ENCODE measurements at places on chromosomes 13 and 19.

DNA sequence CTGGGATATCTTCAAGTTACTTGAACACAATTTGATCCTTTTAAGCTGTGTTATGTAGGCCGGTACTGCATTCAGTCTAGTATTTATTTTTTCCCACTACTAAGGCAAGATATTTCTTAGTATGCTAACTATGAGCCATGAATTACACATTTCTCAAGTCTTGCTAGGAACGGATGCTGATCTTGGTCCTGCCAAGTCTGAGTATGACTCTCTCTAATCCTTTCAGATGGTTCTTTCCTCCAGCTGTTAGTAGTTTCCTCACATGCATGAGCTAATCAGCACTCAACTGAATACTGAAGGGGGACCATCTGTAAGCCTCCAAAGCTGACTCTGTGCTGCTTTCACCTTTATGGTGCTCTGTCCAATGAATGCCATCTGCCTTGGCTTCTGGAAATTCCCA lies 460.3 kb downstream of the KCTD12 start:
- DNase-seq, result no peak

GRCh38 chr13:62046512-62046911 lies 630.9 kb upstream of the PCDH20 start:
- DNase-seq, result no peak

- DNase-seq, result no peak
Observed at GRCh38 chr19:45400192-45400591, 4.7 kb downstream of the PPP1R13L start.

GRCh38 chr19:29634423-29635130 lies 28.5 kb downstream of the POP4 start:
- DNase-seq, result no peak

DNA sequence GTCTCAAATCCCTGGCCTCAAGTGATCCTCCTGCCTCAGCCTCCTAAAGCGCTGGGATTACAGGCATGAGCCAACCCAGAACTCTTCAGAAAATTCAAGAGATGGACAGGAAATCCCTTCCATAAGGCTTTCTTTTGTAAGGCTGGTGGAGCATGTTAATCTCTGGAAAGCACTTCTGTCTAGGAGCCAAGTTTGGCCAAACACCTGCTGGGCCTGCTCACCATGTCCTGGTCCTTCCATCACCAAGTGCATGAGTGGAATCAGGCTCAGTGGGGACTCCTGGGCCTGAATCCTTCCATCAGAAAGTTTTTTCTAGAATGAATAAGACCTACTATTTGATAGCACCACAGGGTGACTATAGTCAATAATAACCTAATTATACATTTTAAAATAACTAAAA lies 148.0 kb downstream of the DCLK1 start:
- DNase-seq, result no peak

GRCh38 chr13:51324714-51325420 lies 14.6 kb upstream of the SERPINE3 start:
- no peak for DNase-seq

GRCh38 chr13:59538512-59538911 lies 625.2 kb downstream of the DIAPH3 start:
- DNase-seq, result no peak

- no peak for DNase-seq
Observed at GRCh38 chr19:17686023-17686521, 2.1 kb downstream of the UNC13A start.

DNA sequence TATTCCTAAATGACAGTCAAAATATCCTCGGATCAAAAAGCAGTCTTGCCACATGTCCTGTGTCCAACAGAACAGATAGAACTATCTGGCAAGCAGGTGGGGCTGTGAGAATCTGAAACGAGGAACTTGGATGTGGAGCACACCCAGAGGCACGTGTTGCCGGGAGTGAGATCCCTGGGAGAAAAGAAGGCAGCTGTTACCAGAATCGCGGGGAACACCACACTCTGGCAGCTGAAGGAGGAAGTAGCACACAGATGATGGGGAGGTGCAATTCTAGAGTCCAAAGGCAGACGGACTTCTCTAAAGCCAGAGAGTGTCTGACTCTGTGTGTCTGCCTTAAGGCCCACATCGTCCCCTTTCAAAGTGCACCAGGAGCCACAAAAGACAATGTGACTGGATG lies 22.3 kb downstream of the SLC7A1 start:
- DNase-seq, result no peak

- DNase-seq, result no peak
Observed at GRCh38 chr13:18949489-18949761, 232.2 kb downstream of the TUBA3C start.

GRCh38 chr13:96181911-96182310 lies 92.0 kb downstream of the HS6ST3 start:
- no peak for DNase-seq

- no peak for DNase-seq
Observed at GRCh38 chr13:94312511-94313216, 166.8 kb downstream of the DCT start.

- no peak for DNase-seq
Observed at GRCh38 chr13:35723053-35723461, 246.6 kb upstream of the MAB21L1 start.

DNA sequence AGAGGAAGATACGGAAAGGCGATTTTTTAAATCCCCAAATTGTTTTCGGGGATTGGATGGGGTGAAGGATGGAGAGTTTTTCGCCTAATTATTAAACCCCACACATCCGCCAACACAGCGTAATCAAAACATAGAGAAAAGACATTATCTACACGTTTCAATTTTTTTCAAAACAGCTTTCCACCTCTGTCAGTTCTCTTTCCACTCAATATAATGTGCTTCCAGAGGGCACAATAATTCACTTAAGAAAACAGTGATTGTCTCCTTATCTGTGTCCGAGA lies 435 bp upstream of the OBI1 start:
- no peak for DNase-seq

GRCh38 chr13:111917086-111917485 lies 149.9 kb upstream of the SOX1 start:
- no peak for DNase-seq

DNA sequence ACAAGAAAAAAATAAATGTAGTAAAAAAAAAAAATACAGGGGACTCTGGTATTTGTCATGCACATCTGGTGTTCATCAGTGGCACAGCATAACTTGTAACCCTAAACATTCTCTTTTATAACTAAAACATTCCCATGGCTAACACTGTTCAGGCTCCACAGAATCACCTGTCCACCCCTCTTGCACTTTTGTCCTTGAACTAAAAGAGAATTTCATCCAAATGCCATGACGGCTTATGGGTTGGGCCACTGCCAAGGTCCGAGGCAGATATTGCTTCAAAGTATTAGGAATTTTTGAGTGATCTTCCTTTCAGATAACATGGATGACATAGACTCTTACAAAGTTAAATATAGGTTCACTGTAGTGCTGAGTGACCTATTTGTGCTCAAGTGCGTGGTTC lies 25.7 kb upstream of the SERP2 start:
- DNase-seq, result no peak

- no peak for DNase-seq
Observed at GRCh38 chr13:20815464-20815863, 41.7 kb upstream of the EEF1AKMT1 start.

DNA sequence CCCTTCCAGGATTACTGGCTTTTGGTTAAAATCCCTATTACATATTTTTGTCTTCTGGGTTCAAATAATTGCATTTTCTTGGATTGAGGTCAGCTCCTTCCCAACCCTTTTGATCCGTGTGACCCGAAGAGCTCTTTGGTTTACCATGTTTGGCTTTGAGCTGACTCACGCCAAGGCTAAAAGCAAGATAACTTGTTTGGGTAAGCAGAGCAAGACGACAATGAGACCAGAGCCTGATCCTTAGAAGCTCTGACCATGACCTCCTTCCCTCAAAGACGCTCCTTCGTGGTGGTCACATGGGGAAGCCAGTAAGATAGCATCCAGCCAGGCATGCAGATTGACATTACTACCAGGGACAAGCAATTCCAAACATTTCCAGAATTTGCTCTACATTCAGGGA lies 153.8 kb downstream of the DCT start:
- DNase-seq, result no peak

DNA sequence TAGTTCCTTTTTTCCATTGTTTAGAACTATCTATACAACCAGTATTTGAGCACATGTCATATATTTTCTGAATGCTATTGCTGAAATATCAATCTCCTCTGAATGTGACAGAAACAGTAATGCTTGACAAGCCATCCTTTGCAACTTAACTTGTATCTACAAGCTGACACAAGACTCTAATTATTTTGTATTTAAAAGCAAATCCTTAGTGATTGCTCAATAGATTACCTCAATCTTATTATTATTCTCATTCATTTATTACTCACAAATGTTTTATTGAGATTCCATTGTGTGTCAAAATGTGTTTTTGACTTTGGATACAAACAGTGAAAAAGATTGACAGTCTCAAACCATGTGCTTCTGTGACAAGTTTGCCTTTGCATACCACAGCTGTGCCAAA lies 787.8 kb upstream of the PRR20A start:
- no peak for DNase-seq

DNA sequence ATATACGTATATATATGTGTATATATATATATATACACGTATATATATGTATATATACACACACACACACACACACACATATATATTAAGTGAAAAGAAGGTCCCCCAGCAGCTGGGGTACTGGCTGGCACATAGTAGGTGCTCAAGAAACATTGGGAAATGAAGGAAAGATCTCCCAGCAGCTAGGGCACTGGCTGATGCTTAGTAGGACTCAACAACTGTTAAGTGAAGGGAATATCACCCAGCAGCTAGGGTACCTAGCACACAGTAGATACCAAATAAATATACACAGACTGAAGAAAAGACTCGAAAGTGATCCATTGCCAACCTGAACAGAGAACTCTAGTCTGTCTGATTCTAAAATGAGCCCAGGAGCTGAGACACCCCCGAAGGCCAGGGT lies 12.2 kb downstream of the PODNL1 start:
- DNase-seq, result no peak

DNA sequence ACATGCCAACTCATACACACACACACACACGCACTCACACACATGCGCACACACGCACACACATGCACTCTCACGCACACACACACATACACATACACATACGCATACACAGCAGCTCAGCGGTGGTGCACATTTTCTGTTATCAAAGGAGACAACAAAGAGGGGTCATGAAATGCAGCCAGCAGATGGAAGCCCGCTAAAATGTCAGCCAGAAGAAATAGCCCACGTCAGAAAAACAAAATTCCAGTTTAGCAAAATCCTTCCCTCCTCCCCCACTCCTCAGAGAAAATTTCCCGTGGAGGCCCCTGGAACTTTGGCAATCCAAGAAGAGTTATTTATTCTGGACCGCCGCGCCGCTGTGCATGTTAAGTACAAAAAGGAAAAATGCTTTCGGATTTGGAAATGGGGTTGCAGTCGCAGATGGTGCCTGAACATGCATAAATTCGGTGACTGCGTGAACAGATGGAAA lies 114.6 kb upstream of the VSTM2B start:
- no peak for DNase-seq

DNA sequence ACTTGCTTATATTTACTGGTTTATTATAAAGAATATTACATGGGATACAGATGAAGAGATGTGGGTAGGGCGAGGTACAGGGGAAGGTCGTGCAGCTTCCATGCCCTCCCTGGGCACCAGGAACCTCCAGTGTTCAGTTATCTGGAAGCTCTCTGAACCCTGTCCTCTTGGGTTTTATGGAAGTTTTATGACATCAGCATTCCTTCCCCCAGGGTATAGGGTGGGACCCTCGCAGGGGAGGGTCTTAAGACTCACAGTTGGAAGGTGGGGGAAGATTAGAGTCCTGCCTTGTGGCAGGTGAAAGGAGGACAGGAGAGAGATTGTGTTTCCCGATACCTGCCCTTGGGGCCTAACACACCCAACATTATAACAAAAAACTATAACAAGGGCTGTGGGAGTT lies 71.8 kb upstream of the NPAS1 start:
- no peak for DNase-seq

- DNase-seq, result no peak
Observed at GRCh38 chr13:112118451-112119064, 51.6 kb downstream of the SOX1 start.

DNA sequence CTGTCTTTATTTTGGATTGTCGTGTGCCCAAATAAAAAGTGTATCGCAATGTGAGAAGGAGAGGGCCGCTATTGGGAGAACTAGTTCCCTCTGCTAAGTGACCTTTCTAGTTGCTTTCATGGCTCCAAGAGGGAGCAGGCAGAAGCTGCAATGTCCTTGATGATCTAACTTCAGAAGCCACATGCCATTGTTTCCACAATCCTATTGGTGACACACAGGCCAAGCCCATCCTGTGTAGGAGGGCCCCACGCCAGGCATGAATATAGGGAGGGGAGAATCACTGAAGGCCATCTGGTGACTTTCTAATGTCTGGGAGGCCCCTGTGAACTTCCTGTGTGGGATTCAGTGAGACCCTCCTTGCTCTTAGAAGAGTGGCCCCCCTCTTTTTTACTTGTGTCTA lies 47.8 kb upstream of the KPNA3 start:
- DNase-seq, result no peak

- DNase-seq, result no peak
Observed at GRCh38 chr13:19810151-19810550, 27.4 kb upstream of the PSPC1 start.

- no peak for DNase-seq
Observed at GRCh38 chr13:49584771-49585182, 581 bp downstream of the RCBTB1 start.

- no peak for DNase-seq
Observed at GRCh38 chr13:23695711-23696464, 125.7 kb downstream of the TNFRSF19 start.

DNA sequence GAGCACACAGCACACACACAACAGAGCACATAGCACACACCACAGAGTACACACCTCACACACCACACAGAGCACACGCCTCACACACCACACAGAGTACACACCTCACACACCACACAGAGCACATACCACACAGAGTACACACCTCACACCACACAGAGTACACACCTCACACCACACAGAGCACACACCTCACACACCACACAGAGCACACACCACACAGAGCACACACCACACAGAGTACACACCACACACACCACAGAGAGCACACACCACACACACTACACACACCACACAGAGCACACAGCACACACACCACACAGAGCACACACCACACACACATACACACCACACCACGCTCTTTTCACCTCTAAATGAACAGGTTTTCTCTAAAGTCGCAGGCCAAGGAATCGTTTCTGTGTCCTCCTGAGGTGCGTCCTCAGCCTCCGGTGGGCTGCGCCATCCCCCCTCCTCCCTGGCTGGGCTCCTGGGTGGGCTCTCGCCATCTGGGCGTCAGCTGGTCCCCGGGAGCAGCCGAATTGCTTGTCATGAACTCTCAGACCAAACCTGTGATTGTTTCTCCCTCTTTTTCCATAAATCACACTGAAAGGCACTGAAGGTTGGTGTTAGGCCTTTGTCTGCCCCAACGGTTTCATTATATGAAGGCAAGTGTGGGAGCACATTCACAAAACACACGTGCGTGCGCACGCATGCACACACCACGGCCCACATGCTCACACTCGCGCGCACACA lies 37.4 kb downstream of the TMEM255B start:
- DNase-seq, result no peak

GRCh38 chr19:17985037-17985818 lies 18.3 kb downstream of the KCNN1 start:
- DNase-seq, result no peak
